ENCODE measurements at places on chromosomes 13 and 19.

DNA sequence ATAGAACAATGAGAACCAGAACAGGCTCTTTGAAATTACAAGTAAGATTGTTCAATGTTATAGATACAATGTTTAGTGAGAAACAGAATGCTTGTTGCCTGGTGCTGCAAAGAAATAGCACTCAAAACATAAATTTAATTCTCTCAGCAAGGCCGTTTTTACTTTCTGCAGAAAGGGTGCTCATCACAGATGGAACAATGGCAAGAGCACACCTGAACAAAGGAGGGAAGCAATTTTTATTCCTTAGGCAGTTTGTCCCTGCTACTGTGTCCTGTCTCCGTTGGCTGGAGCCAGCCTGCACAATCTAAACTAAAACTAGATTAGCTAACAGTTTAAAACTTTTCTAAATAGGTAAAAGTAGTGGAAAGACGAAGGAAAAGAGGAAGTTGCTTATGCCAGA, 10.4 kb upstream of the ZNF8 start:
- DNase-seq, result no peak

DNA sequence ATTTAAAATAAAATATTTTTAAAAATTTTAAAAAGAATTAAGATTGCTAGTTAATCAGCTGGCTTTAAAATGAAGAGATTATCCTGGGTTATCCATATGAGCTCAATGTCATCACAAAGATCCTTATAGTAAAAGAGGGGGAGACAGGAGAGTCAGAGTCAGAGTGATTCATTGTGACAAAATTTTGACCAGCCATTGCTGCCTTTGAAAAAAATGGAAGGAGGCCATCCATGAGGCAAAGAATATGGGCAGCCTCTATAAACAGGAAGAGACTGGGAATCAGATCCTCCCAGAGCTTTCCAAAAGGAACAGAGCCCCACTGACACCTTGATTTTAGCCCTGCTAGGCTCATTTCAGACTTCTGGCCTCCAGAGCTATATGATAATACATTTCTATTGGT, 9.3 kb upstream of the RUBCNL start:
- DNase-seq, result no peak

GRCh38 chr13:83634601-83635000, 247.7 kb downstream of the SLITRK1 start:
- DNase-seq, result no peak

DNA sequence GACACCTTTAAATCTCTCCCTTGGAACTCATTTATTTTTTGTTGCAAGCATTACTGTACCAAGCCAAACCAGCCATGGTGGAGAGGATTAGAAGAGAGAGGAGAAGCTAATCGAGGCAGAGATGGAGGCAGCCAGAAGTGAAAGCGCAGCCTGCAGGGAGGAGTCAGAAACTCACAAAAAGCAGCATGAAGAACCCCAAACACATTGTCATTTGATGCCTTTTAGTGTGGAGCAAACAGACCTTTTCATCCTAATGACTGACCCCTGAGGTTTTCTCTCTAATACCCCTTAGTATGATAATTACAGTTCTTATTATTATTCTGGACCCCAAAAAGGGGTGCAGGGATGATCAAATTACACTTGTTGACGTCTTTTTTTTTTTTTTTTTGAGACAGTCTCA, 62.5 kb downstream of the TNFRSF19 start:
- no peak for DNase-seq

Data from NCI-H526 (cell line).